ENCODE measurements at places on chromosomes 13 and 19.
A peak's percentile ranks its signal among the peaks of the same experiment; 100 is the strongest.

DNA sequence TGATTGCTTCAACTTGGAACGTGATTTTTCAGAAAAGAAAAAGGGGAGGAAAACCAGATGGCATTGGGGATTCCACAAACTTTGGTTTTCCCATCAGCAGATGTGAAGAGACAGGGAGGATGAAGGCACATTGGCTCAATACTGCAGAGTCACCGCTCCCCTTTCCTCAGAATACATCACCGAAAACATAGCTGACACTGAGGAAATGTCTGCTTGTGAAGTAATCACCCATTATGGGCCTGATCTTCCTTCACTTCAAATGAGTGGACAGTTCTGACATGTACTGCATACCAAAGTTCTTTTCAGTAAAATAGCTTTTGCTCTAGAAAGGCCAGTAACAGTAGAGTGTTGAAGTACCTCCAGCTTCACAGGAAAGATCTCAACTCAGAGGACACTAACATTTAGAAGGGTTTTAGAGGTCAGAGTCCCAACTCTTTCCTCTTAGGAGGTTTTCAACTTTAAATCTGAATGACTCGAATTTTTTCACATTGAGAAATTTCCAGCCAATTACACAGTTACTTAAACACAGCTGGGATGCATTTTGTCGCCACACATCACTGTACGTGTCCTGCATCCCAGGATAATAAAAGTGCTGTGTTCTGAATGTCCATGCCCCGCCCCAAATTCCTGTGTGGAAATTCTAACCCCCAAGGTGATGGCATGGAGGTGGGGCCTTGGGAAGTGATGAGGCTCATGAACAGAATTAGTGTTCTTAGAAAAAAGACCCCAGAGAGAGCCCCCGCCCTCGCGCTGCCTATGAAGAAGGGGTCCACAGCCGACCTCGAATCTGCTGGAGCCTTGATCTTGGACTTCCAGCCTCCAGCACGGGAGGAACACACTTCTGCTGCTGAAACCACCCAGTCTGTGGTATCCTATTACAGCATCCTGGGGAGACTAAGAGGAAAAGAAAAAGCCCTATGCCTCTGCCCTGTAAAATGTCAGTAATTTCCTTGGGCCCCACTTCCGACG is 77.7 kb downstream of the COL4A1 start:
- no peak for DNase-seq

GRCh38 chr19:40921005-40921897 is 39.2 kb upstream of the CYP2A7 start:
- peak; percentile 74 for DNase-seq

- no peak for DNase-seq
Observed at GRCh38 chr19:48330012-48330681, 4.8 kb downstream of the EMP3 start.

GRCh38 chr13:66225072-66225471 is 1005.1 kb downstream of the PCDH9 start:
- no peak for DNase-seq

DNA sequence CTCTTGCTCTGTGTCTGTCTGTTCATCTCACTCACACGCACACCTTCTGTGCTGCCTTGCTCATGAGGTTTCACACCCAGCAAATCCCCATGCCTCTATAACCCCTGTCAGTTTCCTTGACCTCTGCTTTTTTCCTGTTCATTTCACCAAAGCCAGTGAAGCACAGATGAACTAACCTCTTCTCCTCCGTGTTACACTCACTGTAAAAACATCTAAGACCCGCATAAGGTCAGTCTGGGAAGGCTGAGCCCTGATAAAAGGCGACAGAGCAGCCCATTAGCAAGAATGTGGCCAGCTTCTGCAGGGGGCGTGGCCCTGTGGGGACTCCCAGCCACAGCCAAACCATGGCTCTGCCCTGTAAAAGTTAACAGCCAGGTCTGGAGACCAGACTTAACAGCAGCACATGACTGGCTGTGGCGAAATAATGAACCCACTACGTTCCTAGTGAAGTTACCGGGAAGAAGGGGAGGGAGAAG is 42.8 kb upstream of the NPAS1 start:
- DNase-seq, result no peak

DNA sequence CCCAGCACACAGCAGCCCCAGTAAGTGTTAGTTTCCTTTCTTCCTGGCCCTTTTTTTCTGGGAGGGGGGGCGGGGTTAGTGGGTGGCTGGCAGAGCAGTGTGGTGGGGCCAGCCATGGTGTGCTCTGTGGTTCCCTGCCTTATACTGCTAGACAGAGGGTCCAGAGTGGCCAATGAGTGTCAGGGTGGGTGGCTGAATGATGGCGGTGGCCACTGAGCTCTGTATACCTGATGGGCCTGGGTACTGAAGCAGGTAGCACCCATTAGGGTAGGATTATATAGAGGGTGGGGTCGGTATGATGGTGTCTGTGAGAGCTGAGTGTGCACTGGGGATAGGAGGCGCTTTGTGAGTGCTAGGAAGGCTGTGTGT is 13.8 kb downstream of the CIC start:
- no peak for DNase-seq

DNA sequence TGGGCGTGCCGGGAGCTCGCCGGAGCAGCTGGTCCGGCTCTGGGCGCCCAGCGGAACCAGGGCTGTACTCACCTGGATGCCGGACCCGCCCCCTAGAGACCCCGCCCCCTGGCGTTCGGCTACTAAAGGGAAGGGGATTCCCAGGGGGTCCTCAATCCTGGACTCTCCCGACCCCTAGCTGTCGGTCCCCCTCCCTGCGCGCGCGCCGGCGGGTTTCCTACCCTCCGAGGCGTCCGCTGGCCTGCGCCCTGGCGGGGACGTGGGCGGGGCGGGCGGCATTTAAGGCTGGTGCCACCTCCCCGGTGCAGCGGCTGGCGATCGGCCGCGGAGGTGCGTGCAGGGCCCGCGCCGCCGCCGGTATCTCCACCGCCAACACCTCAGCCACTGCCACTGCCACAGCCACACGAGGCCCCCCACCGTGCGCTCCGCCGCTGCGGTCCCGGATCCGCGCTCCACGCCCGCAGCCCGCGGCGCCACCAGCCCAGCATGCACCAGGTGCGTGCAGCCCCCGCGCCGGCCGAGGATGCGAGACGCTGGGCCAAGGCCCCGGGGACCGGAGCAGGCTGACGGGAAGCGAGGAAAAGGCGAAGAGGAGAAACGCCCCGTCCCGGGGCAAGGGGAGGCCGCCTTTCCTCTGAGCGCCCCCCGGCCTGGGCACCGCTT is at the start of gene ATP12A:
ATP12A (plus strand) TSS at position 151 of the 663 bp plus-strand sequence; CDS start at position 487, 336 bp downstream.
- no peak for DNase-seq

DNA sequence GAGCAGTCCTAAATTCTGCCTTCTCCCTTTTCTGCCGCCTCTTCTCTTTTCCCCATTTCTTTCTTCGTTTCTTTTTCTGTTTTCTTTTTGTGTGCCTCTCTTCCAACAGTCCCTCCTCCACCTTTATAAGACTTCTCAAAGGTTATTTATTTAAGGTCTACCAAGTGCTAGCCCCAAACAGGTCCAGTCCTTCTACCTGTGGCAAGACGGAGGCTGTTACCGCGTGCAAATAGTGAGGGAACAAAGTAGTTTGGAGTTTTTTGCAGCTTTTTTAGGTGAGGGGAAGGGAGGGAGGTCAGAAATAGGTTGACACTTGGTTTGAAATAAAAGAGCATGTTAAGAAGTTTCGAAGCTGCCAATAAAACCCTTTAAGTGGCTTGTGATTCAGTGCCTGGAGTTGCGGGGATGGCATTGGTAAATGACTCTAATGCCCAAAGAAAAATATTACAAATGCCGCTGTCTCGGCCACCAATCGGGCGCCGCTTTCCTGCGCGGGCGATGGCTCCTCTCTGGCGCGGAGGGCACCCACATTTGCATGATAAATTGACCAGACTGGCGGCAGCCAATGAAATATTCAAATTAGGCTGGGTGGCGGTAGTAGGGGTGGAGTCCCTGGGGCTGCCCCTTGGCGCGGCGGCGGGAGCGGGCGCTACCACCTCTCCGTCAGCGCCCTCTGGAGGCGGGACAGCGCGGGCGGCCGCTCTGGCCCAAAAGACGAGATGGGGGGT is 7.5 kb upstream of the TSHZ3 start:
- DNase-seq, result no peak

- DNase-seq, result no peak
Observed at GRCh38 chr13:59755632-59756290, 408.0 kb downstream of the DIAPH3 start.

GRCh38 chr19:1612114-1613086 is 7.1 kb upstream of the UQCR11 start:
- no peak for DNase-seq

DNA sequence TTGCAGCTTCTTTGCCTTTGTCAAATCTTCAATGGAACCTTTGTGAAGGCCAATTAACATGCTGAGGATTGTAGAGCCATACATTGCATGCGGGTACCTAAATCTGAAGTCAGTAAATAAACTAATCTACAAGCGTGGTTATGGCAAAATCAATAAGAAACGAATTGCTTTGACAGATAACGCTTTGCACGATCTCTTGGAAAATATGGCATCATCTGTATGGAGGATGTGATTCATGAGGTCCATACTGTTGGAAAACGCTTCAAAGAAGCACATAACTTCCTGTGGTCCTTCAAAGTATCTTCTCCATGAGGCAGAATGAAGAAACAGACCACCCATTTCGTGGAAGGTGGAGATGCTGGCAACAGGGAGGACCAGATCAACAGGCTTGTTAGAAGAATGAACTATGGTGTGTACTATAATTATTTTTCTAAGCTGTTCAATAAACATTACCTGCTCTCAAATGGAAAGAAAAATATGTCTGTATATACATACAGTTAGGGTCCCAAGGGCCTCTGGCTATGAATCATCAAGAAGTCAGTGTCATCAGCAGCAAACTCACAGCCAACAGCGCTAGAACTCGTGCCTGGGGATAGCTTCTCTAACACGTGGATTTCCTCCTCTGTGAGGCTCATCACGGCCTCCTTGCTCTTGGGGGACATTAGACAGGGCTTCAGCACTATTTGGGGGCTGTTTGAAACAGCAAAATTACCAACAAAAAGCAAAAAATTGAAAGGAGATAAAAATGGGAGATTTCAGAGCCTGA is 2.9 kb upstream of the CD70 start:
- no peak for DNase-seq

DNA sequence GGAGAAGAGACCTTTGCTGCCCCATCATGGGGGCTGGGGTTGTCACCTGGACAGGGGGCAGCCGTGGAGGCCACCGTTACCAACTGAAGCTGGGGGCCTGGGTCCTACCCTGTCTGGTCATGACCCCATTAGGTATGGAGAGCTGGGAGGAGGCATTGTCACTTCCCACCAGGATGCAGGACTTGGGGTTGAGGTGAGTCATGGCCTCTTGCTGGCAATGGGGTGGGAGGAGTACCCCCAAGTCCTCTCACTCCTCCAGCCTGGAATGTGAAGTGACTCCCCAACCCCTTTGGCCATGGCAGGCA is 9.0 kb downstream of the EGLN2 start:
- DNase-seq, result no peak

DNA sequence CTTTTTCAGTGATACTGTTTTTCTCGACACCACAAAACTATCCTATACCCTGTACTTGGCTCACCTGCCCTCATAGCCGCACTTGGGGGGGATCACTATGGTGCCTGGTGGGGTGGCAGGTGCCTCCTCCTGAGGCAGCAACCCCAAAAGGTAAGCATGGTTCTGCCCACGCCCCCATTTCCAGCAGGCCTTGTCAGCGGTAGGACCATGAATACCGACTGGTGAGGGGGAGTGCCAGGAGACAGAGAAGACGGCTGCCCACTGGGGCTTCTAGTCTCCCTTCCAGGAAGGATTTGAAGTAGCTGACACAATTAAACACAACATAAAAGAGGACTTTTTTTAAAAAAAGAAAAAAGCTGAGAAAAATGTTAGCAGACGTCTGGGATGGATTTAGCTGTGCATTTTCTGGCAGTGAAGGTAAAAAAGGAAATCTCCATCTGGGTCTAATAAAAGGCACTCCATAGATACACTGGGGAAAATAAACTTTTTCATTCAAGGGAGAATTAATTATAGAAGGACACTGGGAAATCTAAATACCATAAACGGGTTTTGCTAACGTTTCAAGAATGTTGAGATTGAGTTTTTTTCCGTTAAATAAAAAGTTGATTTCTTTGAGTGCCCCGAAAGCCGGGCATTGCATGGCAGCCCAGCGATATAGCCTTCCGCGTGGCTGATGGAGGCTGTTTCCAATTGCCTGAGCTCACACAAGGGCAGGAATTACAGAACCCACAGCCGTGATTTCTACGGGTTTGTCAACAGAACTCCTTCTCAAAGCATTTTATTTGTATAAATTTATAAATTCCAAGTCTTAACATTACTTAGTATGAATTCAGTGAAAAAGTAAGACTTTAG is 45.1 kb downstream of the ATP11A start:
- no peak for DNase-seq

DNA sequence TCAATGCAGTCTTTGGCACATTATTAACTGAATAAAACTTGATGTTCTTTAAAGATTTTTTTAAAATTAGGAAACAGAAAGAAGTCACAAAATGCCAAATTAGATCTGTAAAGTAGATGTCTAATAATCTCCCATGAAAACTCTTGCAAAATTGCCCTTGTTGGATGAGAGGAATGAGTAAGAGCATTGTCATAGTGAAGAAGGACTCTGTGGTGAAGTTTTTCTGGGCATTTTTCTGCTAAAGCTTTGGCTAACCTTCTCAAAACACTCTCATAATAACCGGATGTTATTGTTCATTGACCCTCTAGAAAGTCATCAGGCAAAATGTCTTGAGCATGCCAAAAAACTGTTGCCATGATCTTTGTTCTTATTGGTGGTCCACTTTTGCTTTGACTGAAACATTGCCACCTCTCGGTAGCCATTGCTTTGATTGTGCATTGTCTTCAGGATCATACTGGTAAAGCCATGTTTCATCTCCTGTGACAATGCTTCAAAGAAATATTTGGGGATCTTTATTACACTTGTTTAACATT is 549.3 kb downstream of the LIG4 start:
- no peak for DNase-seq

GRCh38 chr19:13095934-13096927 is 6.4 kb downstream of the LYL1 start:
- DNase-seq, result no peak

GRCh38 chr13:76132532-76132931 is 496.4 kb downstream of the LMO7 start:
- no peak for DNase-seq

GRCh38 chr19:13554506-13555240 is 48.4 kb upstream of the CACNA1A start:
- DNase-seq, result no peak

- no peak for DNase-seq
Observed at GRCh38 chr19:34523408-34523807, 41.9 kb downstream of the WTIP start.

DNA sequence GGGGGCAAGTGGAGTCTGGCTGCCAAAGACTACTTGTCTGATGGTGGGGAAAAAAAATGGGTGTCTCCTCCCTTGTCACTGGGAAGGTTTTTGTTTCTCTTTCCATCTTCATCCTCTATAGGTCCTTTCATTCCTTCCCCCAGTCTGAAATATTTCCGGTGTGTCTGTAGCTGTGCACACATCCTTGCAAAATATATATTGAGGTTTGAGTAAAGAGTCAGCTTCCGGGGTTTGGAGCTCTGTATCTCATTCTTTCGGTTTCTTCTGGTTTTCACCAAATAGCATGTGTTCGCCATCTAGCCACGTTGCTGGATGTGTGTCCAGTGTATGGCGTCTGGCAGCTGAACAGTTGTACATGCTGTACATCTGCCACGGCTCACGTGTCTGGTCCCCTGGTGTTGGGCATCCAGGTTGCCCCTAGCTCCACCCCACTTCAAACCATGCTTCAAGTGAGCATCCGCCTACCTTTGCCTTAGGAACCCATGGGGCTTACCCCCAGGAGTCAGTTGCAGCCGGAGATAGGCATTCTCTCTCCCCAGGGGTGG is 142.2 kb downstream of the SIPA1L3 start:
- no peak for DNase-seq
